ENCODE measurements at places on chromosomes 11 and 22. TPM values are rescaled to one million over a fixed set of nuclear protein-coding genes. Genes with fewer than 3 reads are reported as not detected.

TUBA8 gene
- total RNA-seq, result 0.17 TPM

- DNase-seq, result no peak
- no peaks in the 10 kb centered on the region for H3K27me3 ChIP-seq
- H3K4me3 ChIP-seq, result peak overlapping the region; percentile 69
- H3K4me1 ChIP-seq, result peaks cover 8% of the 10 kb centered on the region
- H3K36me3 ChIP-seq, result peaks cover 39% of the 10 kb centered on the region
Measured at GRCh38 chr11:65719871-65720210, 757 bp downstream of the RNASEH2C start.

GRCh38 chr22:49962012-49962750 lies 1.6 kb downstream of the PIM3 start:
- H3K27me3 ChIP-seq, result no peaks in the 10 kb centered on the region
- H3K36me3 ChIP-seq, result peaks cover 4% of the 10 kb centered on the region
- peak; percentile 88 for DNase-seq
- H3K27ac ChIP-seq, result peak overlapping the region; percentile 93
- peaks cover 41% of the 10 kb centered on the region for H3K4me1 ChIP-seq
- peak overlapping the region; percentile 99 for H3K4me3 ChIP-seq

DNA sequence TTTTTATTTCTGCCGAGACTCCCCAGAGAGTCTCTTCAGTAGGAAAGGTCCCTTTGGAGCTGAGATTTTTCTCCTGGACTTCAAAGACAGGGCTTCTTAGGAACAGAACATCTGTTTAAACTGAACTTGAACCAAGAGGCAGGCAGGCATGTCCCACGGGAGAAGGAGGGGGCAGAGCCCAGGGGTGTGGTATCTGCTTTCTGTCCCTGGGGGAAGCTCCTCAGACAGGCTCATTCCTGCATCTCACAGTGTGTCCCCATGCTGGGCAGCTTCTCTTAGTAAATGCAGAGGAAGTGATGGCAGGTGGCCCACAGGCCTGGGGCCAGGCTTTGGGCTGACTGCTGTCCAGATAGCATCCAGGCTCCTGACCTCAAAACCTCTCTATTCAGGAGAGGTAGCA lies 47.3 kb downstream of the TSPAN18 start:
- no peaks in the 10 kb centered on the region for H3K27me3 ChIP-seq
- H3K27ac ChIP-seq, result peak overlapping the region; percentile 65
- peaks cover 2% of the 10 kb centered on the region for H3K4me1 ChIP-seq
- DNase-seq, result no peak
- no peaks in the 10 kb centered on the region for H3K36me3 ChIP-seq

KCNJ4 gene
- total RNA-seq, result not detected

- no peak overlapping the region for H3K4me3 ChIP-seq
- no peak overlapping the region for H3K27ac ChIP-seq
- no peaks in the 10 kb centered on the region for H3K36me3 ChIP-seq
- no peaks in the 10 kb centered on the region for H3K27me3 ChIP-seq
Measured at GRCh38 chr11:132639403-132639802, 892.9 kb downstream of the OPCML start.

CLMP gene
- 22.9 TPM for total RNA-seq

DNA sequence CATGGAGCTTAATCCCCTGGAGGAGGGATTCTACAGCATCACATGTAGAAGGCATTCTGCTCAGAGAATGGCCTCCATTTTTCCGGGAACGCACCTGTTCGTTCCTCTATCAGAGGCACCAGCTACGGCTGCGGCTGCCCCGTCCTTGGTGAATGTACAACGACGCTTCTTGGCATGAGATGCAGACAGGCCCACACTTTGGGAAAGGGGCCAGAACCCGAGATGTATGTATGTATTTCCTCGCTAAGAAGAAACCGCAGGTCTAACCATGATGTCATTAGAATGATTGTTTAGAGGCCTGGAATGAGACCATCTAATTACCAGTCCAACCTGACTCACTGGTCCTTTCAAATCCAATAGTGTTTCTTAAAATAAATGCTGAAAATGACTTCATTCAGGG lies 1293.4 kb downstream of the TBC1D22A start:
- H3K4me1 ChIP-seq, result no peaks in the 10 kb centered on the region
- H3K27me3 ChIP-seq, result peaks cover 14% of the 10 kb centered on the region
- no peak overlapping the region for H3K4me3 ChIP-seq
- H3K36me3 ChIP-seq, result no peaks in the 10 kb centered on the region
